ENCODE measurements at places on chromosomes 13 and 19.

- DNase-seq: no peak
Measured at GRCh38 chr13:52600666-52601065, 41.6 kb upstream of the HNRNPA1L2 start.

- no peak for DNase-seq
Measured at GRCh38 chr13:22517544-22517943, 663.2 kb upstream of the SGCG start.

GRCh38 chr19:55113570-55114039, 3.8 kb downstream of the PPP1R12C start:
- no peak for DNase-seq

DNA sequence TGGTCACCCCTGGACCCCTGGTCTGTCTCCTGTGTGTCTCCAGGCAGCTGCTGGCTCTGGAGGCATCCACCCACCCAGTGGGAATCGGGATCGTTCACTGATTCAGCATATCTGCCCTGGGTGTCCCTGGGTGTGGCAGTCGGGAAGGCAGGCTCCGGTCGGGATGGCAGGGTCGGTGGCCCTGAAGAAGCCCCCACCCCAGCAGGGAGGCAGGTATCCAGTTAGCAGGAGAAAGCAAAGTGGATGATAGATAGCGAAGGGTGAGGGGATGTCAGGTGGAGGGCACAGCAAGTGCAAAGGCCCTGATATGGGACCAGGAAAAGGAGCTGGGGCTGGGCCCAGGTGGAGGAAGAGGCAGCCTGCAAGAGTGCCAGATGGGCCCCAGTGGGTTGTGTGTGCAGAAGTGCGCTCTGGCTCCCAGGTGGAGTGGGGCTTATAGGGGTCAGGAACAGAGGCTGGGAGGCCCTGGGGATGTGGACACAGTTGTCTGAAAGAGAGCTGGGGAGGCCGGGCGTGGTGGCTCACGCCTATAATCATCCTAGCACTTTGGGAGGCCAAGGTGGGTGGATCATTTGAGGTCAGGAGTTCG, 2.3 kb downstream of the SSBP4 start:
- no peak for DNase-seq

- DNase-seq: no peak
Measured at GRCh38 chr19:5407356-5407755, 47.9 kb upstream of the ZNRF4 start.

- DNase-seq: no peak
Measured at GRCh38 chr19:8451885-8452284, 7.1 kb downstream of the HNRNPM start.

DNA sequence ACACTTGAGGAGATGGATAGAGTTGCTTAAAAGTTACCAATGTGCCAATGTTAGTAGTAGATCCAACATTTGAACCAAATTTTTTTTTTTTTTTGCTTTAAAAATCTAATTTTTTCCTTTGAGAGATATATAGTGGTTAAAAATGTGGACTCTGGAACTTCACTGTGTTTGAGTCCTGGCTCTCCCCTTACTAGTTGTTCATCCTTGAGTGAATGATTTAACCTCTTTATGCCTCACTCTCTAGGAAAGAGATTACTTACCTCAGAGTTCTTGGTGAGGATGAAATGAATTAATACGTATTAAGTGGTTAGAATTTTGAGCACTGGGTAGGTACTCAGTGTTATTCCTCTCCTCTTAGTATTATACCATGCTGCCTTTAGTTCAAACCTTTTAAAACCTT, 24.3 kb downstream of the PDS5B start:
- DNase-seq: no peak

GRCh38 chr13:35703061-35703460, 226.6 kb upstream of the MAB21L1 start:
- no peak for DNase-seq

DNA sequence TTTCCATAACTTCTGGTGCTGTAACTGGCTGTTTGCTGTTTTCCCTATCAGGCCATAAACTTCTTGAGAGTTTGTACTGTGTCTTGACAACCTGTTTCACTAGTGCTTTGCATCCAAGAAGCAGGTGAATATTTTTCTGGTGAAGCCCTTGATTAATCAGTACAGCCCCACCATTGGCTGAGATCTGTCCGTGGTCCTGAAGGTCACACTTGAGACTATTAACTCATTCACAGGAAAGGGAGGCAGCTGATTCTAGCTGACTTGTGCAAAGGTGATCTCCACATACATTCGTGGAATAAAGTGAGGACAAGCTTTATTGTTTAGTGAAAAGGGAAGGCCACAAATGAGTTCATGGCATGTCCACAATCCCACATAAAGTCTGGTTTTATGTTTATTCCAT, 61.4 kb upstream of the ZNF835 start:
- no peak for DNase-seq

DNA sequence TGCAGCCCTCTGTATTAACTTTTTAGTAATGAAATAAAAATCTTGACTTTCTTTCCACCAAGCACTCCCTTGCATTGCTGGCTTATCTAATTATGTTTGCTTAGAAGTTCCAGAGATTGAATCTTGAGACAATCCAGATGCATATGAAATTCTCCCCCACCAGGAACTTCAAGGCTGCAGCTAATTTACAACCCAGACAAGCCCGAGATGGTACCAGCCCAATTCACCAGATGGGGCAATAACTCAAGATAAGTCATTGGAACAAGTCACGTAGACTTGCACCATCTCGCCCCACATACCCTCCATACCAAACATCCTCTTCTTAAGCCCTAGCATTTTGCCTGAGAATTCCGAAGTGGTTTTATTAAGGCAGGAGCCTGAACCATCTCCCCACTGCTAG, 29.0 kb downstream of the UTP14C start:
- no peak for DNase-seq

DNA sequence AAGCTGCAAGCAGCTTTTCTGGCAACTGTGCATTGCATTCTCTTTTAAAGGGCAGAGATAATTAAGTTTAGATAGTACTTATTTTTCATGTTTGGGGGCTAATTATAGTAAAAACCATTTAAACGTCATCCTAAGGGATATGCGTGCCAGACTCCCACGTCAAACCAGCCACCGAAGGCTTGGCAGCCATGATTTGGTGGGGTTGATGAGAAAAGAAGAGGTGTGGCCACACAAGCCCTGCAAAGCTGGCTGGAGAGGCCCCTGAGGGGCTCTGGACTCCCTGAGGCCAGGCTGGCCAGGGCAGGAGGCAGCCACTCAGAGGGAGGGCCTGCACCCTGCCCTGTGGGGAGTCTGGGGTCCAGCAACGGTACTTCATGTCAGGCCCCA, 17.5 kb downstream of the PEPD start:
- DNase-seq: no peak

DNA sequence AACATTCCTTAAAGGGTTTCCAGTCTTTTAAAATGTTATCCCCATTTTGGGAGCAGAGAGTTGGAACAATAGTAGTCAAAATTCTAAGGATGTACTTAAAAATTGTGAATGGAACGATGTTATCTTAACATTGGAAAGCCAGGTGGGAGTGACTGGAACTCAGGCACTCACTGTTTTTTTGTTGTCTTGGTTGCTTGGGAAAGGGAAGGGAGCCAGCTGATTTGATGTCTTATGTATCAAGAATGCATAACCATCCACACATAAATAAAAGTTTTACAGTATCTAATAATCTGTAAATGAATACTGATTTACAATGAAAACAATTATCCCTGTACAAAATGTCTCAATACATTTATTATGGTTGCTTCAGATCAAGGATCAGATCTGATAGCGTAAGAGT, 88.7 kb downstream of the SLC10A2 start:
- DNase-seq: no peak

DNA sequence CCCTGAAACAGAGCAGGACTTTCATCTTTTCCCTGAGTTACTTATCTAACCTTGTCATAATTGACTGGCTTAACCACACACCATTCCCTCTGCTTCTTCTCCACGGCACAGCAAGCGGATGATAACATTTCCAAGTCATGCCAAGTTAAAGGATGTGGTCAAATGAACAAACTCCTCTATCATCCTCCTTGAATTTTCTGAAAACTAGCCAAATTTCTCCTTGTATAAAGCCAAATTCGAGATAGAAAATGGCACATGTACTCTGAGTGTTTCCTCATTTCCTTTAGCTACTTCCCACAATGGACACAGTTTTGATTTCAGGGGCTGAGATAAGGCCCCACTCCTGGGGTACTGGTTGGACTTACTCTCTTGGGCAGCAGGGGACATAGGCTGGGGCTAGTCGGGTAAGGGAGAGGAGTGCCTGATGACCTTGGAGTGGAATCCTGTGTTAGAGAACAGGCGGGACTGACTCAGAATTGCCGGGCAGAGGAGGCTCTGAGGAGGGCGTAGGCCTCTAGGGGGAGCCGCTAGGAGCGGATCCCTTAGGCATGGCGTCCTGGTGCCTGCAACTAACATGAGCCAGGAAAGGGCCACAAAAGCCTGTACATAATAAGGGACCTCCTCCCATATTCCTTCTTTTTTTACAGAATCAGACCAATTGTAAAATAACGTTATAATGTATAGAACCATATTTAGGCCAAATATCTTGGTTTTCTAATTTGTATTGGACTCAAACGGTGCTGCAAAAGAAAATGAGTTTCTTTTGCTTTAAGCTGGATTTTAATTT, 20.3 kb upstream of the TMTC4 start:
- DNase-seq: no peak

All from activated CD4-positive, alpha-beta T cell treated with anti-CD3 and anti-CD28 coated beads for 1 hour (primary cell).